ENCODE measurements at places on chromosomes 7 and 10.

- DNase-seq = no peak
Observed at GRCh38 chr7:112497481-112497880, 16.7 kb downstream of the LSMEM1 start.

DNA sequence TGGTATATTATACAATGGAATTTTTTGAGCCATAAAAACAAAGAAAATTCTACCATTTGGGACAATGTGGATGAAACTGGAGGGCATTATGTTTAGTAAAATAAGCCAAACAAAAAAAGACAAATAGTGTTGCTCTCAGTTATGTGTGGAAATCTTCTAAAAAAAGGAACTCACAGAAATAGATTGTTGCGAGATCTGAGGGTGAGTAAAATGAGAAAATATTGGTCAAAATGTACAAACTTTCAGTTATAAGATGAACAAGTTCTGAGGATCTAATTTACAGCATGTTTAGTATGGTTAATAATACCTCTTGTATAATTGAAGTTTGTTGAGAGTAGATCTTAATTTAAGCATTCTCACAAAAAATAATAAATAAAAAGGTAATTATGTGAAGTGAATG lies 291.2 kb downstream of the KIF20B start:
- no peak for DNase-seq

- DNase-seq = no peak
Observed at GRCh38 chr10:119831656-119832055, 41.0 kb downstream of the MCMBP start.

DNA sequence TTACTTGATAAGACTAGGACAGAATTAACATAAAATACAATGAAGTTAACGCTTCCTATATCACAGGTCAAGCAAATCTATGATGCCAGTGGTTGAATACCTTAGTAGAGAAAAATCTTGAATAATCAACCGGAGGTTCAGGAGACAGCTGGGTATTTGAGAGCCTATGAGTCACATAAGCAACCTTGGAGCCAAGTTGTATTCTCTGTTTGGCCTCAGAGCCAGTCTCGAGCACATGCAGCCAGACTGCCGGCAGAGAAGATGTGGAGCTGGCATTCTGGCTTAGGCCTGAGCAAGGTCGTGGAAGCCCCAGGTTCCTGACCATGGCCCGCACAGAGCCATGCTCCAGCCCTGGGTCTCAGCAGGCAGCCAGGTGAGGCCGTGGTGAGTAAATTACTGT lies 90.3 kb downstream of the FAM204A start:
- no peak for DNase-seq

- no peak for DNase-seq
Observed at GRCh38 chr7:37442268-37442667, 6.4 kb downstream of the ELMO1 start.

- DNase-seq = no peak
Observed at GRCh38 chr7:132580277-132580676, 4.0 kb upstream of the PLXNA4 start.

DNA sequence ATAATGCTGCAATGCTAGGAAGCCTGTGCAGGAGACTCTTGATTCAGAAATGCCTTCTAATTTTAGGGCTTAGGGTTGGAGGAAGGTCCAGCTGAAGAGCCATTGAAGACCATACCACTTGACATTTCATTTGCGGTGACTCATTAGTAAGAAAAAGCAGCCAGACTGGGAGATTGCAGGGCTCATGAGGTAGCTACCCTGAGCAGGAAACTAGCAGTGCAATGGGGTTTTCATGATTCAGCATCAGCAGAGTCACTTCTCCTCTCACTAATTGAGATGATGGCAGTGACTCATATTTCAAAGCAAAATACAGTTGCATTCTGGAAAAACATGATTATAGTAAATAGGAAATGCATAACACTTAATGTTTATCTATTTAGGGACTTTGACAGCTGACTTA lies 434.1 kb downstream of the DNAJB9 start:
- DNase-seq = no peak

- DNase-seq = no peak
Observed at GRCh38 chr10:88361494-88361893, 221.6 kb downstream of the RNLS start.

All from DMS79 (cell line).